ENCODE measurements at places on chromosomes 12 and 14. TPM values are rescaled to one million over a fixed set of nuclear protein-coding genes. Genes with fewer than 3 reads are reported as not detected.
A peak's percentile ranks its signal among the peaks of the same experiment; 100 is the strongest.

FGD6 gene
- total RNA-seq: 18.2 TPM

SERPINA9 gene
- not detected for total RNA-seq

MYBPC1 gene
- total RNA-seq: not detected

ANKRD9 gene
- 22.1 TPM for total RNA-seq

TDRD9 gene
- total RNA-seq: not detected

AMDHD1 gene
- 0.47 TPM for total RNA-seq

OR11H7 gene
- not detected for total RNA-seq

KRT78 gene
- total RNA-seq: not detected

GPR68 gene
- 1.1 TPM for total RNA-seq

OTX2 gene
- not detected for total RNA-seq

GRCh38 chr14:92917956-92918355 lies 5.0 kb upstream of the CHGA start:
- no peak overlapping the region for H3K4me3 ChIP-seq
- no peak overlapping the region for H3K27ac ChIP-seq
- H3K27me3 ChIP-seq: peaks cover 76% of the 10 kb centered on the region
- DNase-seq: no peak

DNA sequence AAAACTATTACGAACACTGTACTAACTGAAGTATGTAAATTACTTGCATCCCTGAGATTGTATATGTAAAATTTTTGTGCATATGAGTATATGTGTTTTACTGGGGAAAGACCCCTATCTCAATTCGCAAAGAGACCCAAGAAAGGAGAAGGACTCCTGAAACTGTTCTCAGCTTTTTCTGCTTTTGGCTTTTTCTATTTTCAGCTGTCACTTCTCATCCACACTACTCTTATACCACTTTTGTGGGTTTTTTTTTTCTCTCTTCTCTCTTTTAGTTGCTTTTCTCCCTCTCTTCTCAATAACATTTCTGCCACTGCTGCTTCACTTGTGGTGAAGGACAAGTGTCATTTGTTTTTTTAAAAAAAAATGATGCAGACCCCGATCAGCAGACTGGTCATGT lies 39.8 kb downstream of the NIN start:
- peaks cover 35% of the 10 kb centered on the region for H3K4me1 ChIP-seq
- no peak overlapping the region for H3K27ac ChIP-seq
- H3K36me3 ChIP-seq: peaks cover 6% of the 10 kb centered on the region
- no peaks in the 10 kb centered on the region for H3K27me3 ChIP-seq
- DNase-seq: no peak
- H3K4me3 ChIP-seq: no peak overlapping the region

- no peaks in the 10 kb centered on the region for H3K36me3 ChIP-seq
- H3K27ac ChIP-seq: no peak overlapping the region
- no peak overlapping the region for H3K4me3 ChIP-seq
- H3K4me1 ChIP-seq: no peaks in the 10 kb centered on the region
Measured at GRCh38 chr12:113002155-113002554, 23.8 kb downstream of the OAS2 start.

GRCh38 chr14:24903337-24903736 lies 146.6 kb downstream of the STXBP6 start:
- H3K36me3 ChIP-seq: no peaks in the 10 kb centered on the region
- H3K4me1 ChIP-seq: peaks cover 22% of the 10 kb centered on the region
- H3K27me3 ChIP-seq: no peaks in the 10 kb centered on the region

GRCh38 chr12:119678459-119678858 lies 10.5 kb downstream of the PRKAB1 start:
- no peak overlapping the region for H3K4me3 ChIP-seq
- H3K27me3 ChIP-seq: no peaks in the 10 kb centered on the region

DNA sequence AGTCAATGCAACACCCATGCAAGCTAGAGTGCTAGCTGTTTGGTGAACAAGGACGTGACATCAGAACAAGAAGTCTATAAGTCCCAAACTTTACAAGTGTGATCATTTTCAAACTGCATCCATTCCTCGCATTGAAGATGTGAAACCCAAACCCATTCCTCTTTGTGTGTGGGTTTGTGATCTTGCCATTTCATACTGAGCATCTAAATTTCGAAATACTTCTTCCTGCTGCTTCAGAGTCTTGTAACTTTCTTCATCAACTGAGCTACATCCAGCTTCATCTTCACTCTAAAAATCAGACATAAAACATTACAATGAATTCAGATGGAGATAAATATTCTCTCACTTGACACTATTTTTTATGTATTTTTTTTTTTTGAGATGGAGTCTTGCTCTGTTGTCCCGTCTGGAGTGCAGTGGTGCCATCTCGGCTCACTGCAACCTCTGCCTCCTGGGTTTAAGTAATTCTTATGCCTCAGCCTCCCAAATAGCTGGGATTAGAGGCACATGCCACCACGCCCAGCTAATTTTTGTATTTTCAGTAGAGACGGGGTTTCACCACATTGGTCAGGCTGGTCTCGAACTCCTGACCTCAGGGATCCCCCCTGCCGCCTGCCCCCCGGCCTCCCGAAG lies 4.8 kb upstream of the ZCCHC8 start:
- no peaks in the 10 kb centered on the region for H3K27me3 ChIP-seq
- no peak overlapping the region for H3K27ac ChIP-seq
- DNase-seq: no peak
- peaks cover 35% of the 10 kb centered on the region for H3K36me3 ChIP-seq

GRCh38 chr12:26239852-26240815 lies 44.8 kb downstream of the SSPN start:
- no peaks in the 10 kb centered on the region for H3K36me3 ChIP-seq
- H3K4me1 ChIP-seq: peaks cover 23% of the 10 kb centered on the region
- no peak for DNase-seq
- no peak overlapping the region for H3K4me3 ChIP-seq
- peaks cover 2% of the 10 kb centered on the region for H3K27me3 ChIP-seq
- no peak overlapping the region for H3K27ac ChIP-seq

GRCh38 chr14:68191567-68192321 lies 372.2 kb downstream of the RAD51B start:
- H3K4me3 ChIP-seq: no peak overlapping the region
- DNase-seq: no peak
- peaks cover 5% of the 10 kb centered on the region for H3K36me3 ChIP-seq
- peaks cover 53% of the 10 kb centered on the region for H3K4me1 ChIP-seq

GRCh38 chr14:57749267-57749666 lies 116.6 kb downstream of the SLC35F4 start:
- DNase-seq: no peak
- no peaks in the 10 kb centered on the region for H3K36me3 ChIP-seq
- no peak overlapping the region for H3K4me3 ChIP-seq
- H3K27me3 ChIP-seq: peaks cover 1% of the 10 kb centered on the region
- no peak overlapping the region for H3K27ac ChIP-seq

DNA sequence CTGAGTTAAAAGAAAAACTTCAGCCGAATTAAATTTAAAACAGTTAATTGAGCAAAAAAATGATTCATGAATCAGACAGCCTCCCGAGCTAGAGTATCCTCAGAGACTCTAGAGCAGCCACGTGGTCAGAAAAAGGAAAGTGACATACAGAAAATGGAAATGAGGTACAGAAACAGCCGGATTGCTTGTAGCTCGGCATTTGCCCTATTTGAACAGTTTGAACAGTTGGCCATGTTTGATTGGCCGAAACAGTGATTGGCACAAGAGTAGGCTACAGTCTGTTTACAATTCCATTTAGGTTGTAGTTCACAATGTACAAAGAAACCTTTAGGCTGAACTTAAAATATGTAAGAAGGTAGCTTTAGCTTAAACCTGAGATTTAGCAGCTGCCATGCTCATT lies 12.9 kb upstream of the OXA1L start:
- peaks cover 4% of the 10 kb centered on the region for H3K4me1 ChIP-seq
- no peak overlapping the region for H3K4me3 ChIP-seq
- no peaks in the 10 kb centered on the region for H3K36me3 ChIP-seq
- no peak overlapping the region for H3K27ac ChIP-seq
- no peak for DNase-seq

DNA sequence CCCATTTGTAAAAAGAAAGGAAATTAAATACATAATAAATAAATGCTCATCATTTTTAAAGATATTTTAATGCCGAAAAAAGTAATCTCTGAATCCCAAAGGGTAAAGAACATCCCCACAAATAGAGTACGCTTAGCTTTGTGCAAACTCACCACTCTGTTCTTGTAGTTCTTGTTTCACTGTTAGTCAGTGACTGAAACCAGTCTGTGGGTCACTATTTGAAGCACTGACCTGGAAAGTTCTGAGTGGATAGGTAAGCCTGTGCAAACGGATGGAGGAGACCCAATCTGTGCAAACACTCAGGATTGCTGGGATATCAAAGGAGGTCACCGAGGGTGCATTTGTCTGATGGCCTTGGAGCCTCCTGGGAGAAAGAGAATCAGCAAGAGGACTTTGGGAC lies 68.1 kb upstream of the TSPAN11 start:
- H3K27ac ChIP-seq: no peak overlapping the region
- peaks cover 6% of the 10 kb centered on the region for H3K27me3 ChIP-seq
- no peaks in the 10 kb centered on the region for H3K36me3 ChIP-seq
- DNase-seq: no peak

DNA sequence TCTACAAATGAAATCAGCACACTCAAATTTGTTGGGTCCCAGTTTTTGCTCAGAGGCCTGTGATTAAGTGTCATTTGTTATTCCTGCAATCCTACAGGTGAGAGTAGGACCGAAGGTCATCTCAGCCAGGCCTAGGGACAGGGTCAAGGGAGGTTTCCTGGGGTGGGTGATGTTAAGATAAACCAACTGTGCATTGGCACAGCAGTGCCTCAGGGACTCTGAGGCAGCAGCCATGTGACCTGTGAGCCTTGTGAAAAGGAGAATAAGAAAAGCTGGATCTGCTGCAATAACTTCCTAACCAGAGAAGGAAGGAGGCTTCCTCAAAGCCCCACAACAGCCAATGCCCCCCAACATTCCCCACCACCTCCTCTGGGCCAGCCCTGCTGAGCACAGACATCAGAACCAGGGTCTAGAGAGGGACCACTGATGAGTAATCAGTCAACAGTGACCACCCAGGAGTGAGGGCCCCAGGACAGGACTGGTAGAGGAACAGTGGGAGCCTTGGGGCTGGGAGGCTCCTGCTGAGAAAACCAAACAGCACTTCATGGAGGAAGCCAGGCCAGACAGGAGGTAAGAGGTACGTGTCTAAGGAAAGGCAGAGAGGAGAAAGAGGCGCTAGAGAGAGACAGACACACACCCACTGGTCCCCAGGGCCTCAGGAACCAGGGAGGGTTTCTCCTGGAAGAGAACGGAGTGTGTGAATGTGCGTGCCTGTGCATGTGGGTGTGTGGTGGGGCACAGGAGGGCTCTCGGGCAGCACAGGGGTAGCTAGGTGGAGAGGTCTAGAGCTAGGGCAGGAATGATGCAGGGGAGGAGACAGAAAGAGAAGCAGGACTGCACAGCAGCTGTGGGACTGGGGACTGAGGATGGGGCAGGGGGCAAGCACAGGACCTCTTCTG lies 82.4 kb downstream of the ITPK1 start:
- DNase-seq: no peak
- H3K27ac ChIP-seq: no peak overlapping the region
- H3K4me3 ChIP-seq: no peak overlapping the region
- peaks cover 22% of the 10 kb centered on the region for H3K4me1 ChIP-seq
- H3K36me3 ChIP-seq: no peaks in the 10 kb centered on the region

GRCh38 chr14:59154373-59154772 lies 34.1 kb upstream of the DAAM1 start:
- peaks cover 4% of the 10 kb centered on the region for H3K27me3 ChIP-seq
- peaks cover 18% of the 10 kb centered on the region for H3K4me1 ChIP-seq
- DNase-seq: no peak
- H3K4me3 ChIP-seq: no peak overlapping the region
- no peaks in the 10 kb centered on the region for H3K36me3 ChIP-seq

- DNase-seq: no peak
- no peak overlapping the region for H3K4me3 ChIP-seq
- peaks cover 27% of the 10 kb centered on the region for H3K27me3 ChIP-seq
- no peak overlapping the region for H3K27ac ChIP-seq
- H3K36me3 ChIP-seq: no peaks in the 10 kb centered on the region
Measured at GRCh38 chr12:72338437-72338836, 66.3 kb downstream of the TRHDE start.

GRCh38 chr12:127750076-127750840 lies 516.7 kb upstream of the TMEM132C start:
- no peak for DNase-seq
- no peak overlapping the region for H3K27ac ChIP-seq
- no peaks in the 10 kb centered on the region for H3K36me3 ChIP-seq

- DNase-seq: no peak
- no peaks in the 10 kb centered on the region for H3K4me1 ChIP-seq
- no peaks in the 10 kb centered on the region for H3K36me3 ChIP-seq
- no peak overlapping the region for H3K4me3 ChIP-seq
- peak overlapping the region; percentile 9 for H3K27ac ChIP-seq
- no peaks in the 10 kb centered on the region for H3K27me3 ChIP-seq
Measured at GRCh38 chr14:85217412-85217811, 312.5 kb upstream of the FLRT2 start.

DNA sequence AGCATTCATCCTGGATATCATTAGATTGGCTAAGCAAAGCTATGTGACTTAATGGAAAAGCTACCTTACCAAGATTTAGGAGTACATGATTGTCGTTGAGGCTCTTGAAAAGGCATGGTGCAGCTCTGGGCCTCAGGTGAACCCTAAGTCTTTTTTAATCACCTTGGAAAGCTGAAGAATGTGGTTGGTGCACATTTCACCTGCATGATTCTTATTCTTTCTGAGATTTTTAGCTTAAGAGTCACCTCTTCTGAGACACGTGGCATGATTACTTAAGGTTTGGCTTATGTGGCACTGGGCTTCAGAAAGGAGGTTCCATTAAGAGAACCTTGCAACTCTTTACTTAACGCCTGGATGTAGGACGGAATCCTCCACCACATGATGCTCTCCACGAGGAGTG lies 498.5 kb downstream of the TMEM117 start:
- H3K4me3 ChIP-seq: no peak overlapping the region
- H3K27ac ChIP-seq: no peak overlapping the region
- H3K27me3 ChIP-seq: peaks cover 2% of the 10 kb centered on the region
- H3K36me3 ChIP-seq: no peaks in the 10 kb centered on the region
- peaks cover 3% of the 10 kb centered on the region for H3K4me1 ChIP-seq

DNA sequence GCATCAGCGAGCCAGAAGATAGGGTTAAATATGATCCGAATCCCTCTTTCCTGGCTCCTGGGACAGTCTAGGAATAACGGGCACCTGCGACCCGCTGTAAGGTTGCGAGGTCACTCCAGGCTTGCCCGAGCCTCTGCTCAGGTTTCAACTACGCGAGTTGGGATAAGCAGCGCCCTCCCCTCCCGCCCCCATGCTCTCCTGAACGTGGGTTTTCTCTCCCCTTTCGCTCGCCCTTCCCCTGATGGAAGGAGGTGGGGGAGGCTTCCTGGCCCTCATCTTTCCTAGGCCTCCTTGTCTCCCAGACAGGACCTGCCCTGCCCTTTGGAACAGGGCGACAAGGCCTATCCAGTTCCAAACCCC lies 753 bp upstream of the ATP5MC2 start:
- peaks cover 13% of the 10 kb centered on the region for H3K36me3 ChIP-seq
- H3K27me3 ChIP-seq: no peaks in the 10 kb centered on the region
- peak overlapping the region; percentile 99 for H3K27ac ChIP-seq
- H3K4me3 ChIP-seq: peak overlapping the region; percentile 95
- H3K4me1 ChIP-seq: peaks cover 40% of the 10 kb centered on the region
- no peak for DNase-seq

- H3K36me3 ChIP-seq: no peaks in the 10 kb centered on the region
- peaks cover 16% of the 10 kb centered on the region for H3K27me3 ChIP-seq
- no peak overlapping the region for H3K4me3 ChIP-seq
Measured at GRCh38 chr14:35991356-35991755, 165.2 kb downstream of the BRMS1L start.
